ENCODE measurements at places on chromosomes 13 and 19.

GRCh38 chr13:24247016-24247415 is 62.4 kb upstream of the C1QTNF9 start:
- DNase-seq, result no peak

DNA sequence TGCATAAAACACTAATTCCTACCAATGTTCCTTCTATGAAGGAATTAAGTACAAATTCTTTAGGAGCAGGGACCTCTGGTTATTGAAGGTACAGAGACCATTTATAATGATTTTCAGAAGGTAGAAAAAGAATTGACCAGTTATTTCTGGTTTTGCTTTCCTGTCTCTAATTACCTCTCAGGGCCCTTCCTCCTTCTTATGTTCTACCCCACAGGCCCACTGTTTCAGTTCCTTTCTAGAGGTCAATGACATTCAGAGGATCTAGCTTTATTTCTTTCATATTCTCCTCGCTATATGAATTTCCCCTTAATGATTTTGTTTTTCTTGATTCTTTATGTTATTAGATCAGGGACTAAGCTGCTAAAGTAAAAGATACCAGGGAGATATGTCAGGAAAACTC is 345.0 kb upstream of the SPRY2 start:
- no peak for DNase-seq

DNA sequence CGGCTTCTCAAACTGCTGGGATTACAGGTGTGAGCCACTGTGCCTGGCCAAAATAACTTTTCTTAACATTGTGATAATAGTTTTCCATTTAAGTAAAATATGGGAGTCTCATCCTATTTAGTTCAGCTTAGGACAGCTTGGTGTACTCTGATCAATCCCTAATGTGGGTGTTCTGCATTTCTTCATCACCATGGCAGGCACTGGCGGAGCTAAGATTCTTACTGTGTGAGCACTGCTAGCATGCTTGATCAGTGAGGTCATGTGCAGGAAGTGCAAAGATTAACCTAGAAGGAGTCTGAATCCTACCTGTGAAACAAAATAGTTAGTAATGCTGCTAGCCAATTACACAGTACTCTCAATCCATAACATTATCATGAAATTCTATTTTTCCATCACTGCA is 1684.2 kb upstream of the SLC10A2 start:
- no peak for DNase-seq

DNA sequence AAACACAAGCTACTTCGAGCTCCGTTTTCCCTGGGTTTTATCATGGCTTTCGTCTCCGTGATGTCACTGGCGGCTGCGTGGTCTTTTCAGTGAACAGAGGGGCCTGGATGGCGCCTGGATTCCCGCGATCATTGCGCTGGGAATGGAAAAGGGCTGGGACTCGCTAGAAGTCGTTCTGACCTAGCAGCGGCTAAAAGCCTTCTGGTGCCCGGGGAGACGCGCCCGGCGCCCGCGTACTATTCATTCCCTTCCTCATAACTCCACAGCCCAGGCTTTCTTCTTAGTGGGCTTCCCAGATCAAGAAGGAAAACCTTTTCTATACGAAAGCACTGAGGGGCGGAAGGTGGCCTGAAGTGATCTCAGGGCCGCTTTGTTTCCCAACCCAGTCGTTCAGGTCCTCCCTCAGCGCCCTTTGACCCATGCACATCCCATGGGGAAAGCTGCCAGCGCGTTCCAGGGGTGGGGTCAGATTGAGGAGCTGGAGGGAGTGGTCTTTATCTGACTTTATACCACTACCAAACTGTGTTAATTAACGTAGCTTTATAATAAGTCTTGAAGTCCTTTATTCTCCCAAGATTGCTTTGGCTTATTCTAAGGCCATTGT is 96.6 kb downstream of the ELF1 start:
- DNase-seq, result no peak

DNA sequence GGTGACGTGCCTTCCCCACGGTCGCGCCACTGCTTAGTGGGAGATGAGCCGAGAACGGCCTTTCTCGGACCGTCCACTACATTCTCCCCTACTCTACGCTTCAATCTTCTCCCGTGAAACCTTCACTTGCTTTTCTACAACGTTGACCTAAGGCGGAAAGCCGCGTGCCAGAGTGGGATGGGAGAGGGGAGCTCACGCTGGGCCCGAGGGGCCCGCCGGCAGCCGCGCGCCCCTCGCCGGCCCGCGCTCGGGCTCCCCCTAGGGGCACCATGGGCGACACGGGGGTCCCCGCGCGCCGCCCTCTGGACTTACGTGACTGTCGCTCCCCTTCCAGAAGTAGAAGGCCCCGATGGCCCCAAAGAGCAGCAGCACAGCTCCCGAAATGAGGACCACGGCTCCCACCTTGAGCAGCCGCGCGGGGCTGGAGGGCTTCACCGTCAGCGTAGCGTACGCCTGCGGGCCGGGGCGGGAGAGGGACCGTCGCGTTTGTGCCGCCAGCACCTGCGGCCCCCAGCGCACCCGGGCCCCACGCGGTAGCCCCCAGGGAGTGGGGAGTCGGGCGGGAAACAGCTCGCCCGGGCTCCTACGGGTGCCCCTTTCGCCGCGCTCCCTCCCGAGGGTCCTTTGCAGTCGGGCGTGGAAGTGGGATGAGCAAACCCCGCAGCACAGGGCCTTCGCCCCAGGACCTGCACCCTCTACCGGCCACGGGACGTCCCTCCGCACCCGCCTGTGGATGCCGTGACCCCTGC is 727 bp downstream of the CNMD start:
- DNase-seq, result peak; percentile 1

All from stimulated activated CD4-positive, alpha-beta T cell treated with anti-CD3 and anti-CD28 coated beads, Interleukin-2, amount 100 ng/mL, for 48 hours (primary cell).